MM.1S (cell line): ENCODE measurements at places on chromosomes 11 and 22.

DNA sequence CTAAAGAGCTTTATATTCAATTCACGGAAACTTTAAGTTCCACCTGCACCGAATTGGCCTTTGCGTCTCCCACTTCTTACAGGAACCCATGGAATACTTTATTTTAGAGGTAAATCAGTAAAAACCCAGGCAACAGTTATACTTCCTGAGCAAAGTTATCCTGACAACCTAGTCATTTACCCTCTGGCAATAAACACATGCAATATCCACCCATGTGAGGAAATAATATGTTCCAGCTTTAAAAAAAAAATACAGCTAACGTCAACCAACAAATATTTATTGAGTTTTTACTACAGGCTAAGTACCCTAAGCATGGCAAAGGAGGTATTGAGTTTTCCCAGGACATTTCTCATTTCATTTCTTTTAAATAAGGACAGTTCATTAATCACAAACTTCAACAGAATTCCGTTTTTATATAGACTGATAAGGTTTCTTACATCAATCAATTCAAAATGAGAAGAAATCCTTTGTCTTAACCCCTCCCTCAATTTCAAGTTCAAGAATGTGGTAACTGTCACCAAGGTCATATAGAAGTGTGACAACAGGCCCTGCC, 38.3 kb upstream of the CCDC34 start:
- no peak for DNase-seq

- DNase-seq = no peak
These were observed 96.0 kb upstream of the BDNF start for GRCh38 chr11:27795955-27796861.

DNA sequence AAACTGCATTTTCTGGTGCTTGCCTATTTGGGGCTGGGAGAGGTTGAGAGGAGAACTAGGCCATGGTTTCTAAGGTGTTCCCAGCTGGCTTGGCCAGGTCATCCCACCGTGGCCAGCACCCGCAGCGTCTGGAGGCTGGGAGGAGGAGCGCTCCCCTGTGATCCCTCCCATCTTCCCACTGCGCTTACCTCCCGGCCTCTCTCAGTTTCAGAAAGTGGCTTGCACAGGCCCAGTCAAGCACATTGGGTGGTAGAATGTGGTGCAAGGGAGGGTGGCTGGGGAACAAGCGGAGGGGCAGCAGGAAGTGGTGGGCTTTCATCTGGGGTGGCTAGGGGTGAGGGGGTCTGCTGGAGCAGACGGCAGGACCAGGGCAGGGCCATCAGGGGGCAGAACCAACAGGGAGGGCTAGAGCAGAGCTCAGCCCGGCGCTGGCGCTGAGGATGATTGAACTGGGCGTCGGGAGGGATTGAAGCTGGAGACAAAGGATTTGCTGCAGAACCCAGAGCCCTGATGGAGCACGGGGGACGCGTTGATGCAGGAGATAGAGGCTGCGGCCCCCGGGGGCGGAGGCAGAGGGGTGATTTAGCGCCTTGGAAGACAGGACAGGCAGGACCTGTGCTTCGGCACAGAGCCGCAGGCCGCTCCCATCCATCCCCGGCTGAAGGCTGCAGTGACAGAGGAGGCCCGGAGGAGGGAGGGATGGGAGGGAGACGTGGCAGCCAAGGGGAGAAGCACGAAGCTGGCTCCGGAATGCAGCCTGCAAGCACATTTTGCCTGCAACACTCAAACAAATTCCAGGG, 76.0 kb downstream of the TRIM29 start:
- no peak for DNase-seq

DNA sequence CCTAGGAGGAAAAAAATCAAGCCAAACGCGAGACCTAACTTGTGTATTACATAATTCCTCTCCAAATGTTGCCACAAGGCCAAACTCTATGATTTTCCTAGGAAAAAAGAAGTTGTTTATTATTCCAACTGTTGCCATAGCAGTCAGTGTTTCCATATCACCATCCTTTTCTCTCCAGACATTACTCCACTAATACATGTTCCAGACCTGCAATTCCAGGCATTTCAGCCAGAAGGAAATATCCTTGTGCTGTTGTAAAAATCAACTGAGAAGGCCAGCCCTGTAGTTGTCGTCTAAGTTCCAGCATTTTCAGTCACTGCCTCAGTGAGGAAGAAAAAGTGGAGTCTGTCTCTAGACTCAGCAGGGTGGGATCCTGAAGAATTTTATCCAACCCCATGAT, 33.1 kb upstream of the PAMR1 start:
- no peak for DNase-seq

- DNase-seq = no peak
These were observed 24.3 kb upstream of the VWA5A start for GRCh38 chr11:124090996-124091395.

DNA sequence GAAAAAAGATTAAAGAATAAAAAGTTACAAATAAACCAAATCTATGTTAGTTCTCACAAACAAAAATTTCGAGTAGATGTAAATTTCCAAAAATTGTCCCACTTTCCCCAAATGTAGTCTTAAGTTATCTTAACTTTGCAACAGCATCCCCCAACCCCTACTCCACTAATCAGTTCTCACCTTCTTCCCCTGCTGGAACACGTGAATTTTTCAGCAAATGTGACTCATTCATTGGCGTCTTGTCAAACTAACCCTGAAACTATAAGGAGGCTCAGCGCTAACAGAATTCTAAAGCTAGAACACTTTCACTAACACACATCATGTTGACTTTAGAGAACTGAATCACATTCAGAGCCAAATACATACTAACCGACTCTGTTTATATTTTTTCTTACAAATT, 46.1 kb downstream of the PHF21A start:
- no peak for DNase-seq

DNA sequence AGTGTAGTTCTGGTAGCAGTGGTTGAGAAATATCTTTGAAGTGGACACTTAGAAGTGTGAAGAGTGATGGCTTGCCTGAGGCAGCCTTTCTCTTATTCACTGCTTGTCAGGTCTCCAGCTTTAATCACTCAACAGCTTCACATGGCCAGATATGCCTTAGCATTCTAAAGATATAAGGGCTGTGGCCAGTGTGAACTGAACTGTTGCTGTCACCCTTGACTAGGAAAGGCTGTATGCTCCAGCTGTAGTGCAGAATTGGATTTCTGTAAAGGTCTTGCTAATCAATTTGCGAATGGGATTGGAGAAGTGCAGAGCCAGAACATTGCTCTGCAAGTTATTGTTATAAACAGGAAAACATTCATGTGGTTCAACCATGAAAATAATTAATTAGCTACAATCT, 266.7 kb downstream of the TMEM135 start:
- no peak for DNase-seq

GRCh38 chr11:7546324-7546791, 32.6 kb downstream of the PPFIBP2 start:
- DNase-seq = no peak

GRCh38 chr11:3143136-3143880, 21.8 kb downstream of the OSBPL5 start:
- DNase-seq = no peak

DNA sequence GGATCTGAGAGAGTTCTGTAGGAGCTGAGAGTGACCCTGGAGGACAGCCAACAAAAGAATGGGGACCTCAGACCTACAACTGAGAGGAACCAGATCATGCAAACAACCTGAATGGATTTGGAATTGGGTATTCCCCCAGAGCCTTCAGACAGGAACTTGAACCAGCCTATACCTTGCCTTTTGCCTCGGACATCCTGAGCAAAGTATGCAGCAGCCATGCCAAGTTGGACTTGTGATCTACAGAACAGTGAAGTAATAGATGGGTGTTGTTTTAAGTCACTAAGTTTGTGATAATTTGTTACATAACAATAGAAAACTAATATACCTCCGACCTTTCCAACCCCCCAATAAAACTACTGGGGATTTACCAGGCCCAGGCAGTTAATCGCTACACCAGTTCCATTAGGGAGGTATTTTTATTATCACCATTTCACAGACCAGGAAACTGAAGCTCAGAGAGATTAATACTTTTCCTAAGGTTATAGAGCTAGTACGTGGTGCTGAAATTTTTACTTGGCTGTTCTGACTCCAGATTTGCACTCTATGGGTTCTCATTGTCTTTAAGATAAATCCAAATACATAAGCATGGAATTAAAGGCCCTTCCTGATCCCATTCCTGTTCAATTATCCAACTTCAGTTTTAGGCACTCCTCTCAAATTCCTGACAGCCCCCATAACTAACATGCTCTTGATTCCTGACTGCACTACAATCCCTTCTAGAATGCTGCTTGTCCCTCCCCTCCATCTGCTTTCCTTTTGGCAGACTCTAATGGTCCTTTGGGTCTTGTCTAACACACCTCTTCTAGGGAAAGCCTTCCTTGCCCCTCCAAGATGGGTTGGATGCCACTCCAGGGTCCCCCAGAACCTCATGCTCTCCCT, 1.7 kb upstream of the RASSF10 start:
- DNase-seq = no peak

DNA sequence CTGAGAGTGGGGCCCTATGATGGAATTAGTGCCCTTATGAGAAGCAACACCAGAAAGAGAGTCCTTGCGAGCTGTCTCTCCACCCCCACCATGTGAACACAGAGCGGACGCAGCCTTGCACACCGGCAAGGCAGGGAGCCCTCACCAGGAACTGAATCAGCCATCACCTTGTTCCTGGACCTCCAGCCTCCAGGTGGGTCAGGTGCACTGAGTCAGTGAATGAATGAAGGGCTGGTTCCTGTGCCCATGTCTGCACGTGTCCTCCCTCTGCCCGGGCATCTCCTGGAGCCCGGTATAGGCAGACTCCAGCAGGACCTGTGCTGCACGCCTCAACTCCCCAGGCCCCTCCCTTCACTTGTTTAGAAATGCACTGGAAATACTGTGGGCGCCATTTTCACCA, 54.9 kb downstream of the LINC01488 start:
- DNase-seq = no peak

DNA sequence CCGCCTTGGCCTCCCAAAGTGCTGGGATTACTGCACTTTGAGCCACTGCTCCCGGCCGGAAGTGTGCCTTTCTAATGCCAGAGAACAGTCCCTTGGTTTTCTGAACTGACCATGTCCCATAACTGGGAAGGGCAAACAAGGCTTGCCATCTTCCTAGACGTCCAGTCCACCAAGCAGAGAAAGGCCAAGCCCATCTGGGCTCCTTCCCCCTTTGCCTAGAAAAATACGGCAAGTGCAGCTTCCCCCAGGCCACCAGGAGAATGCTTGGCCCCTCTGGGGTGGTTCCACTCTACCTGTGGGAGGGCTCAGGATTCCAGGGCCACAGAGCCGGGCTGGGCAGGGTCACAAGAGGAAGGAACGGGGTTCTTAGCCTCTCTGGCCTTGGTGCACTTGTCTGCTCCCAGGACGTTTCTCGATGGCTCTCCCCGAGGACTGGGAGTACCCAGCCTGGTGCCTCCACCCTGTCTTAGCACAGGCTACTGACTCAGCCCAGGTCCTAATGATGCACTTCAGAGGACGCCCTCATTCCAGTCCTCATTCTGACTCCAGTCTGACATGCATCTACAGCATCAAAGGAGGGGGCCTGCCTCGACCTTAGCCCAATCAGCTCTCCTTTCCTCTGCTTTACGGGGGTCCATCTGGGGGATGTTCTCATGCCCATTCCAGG, 1.2 kb downstream of the USP2 start:
- no peak for DNase-seq

- DNase-seq = no peak
These were observed 55.3 kb downstream of the ETS1 start for GRCh38 chr11:128532016-128532571.

DNA sequence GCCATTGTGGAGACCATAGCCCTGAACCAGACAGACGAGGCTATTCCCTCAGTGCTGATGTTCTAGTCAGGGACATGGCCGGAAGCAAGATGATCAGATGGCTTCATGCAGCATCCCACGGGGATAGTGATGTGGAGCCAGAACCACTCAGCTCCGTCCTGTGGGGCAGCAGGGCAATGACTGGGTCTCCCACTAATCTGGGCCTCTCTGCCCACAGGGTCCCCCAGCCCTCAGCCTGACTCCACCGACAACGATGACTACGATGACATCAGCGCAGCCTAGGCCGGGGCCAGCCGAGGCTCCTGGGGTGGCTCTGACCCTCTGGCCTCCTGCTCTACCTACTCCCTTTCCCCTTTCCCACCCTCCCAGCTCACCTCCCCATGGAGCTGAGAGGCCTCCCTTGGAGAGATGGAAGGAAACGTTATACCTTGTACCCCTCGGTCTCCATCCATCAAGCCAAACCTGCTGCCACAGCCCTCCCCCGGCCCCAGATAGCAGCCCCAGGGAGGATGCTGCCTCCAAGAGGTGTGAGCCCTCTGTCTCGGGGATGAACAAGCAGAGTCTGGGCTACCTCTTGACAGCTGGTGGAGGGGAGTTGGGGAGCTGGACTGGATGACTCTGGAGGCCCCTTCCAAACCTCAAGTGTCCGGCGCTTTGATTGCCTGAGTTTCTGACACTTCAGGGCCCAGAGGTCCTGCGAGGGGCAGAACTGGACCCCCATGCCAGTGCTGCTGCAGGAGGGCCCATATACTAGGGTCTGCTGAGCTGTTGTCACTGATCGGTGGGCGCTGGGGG, 47.8 kb downstream of the CD6 start:
- DNase-seq = no peak

GRCh38 chr11:31173926-31174680, 195.4 kb downstream of the DCDC1 start:
- DNase-seq = no peak

GRCh38 chr11:25576320-25576719, 755.6 kb upstream of the ANO3 start:
- DNase-seq = no peak

DNA sequence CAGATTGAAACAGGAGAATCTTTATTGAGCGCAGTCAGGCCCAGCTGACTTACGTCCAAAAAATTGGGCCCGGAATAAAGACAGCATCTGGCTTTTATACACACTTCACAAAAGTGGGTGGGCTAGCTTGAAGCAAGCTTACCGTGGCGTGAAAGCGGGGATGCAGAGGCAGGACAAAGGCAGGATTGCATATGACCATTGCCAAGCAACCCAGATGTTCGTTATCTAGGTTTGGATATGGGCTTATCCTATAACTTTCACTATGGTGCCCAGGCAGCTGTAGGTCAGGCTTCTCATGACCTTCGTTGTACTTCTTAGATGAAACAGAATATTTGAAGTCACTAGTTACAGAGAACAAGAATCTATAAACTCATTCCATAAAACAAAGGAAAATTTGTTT, 1575.6 kb upstream of the RAG2 start:
- DNase-seq = no peak

GRCh38 chr11:107337917-107338316, 119.7 kb downstream of the CWF19L2 start:
- DNase-seq = no peak

DNA sequence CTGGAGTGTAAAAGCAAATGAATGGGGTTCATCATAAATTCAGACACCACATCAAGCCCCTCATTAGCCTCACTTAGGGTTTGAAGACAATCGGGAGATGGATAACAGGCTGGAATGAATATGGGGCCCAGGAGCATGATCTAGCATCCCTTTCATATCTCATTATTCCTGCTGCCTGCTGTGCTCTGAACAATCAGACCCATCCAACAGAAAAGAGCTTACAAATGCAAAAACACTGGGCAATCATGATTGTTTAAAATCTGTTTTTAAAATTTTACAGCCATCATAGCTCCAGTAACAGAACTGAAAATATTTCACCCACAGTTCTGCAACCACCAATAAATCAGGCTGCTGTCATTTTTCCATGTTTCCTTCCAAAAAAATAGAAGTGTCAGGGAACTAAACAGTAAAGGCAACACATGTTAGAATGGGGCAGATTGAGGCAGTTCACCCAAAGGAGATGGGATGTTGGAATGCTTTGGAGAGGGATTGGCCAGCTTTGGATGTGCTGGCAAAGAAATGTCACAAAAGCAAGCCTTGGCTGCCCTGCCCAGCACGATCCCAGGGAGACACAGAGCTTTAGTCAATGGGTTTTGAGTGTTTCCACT, 47.8 kb upstream of the BMAL1 start:
- no peak for DNase-seq
